ENCODE measurements at places on chromosomes 1 and 21.
A peak's percentile ranks its signal among the peaks of the same experiment; 100 is the strongest.

- DNase-seq, result no peak
These were observed 230.4 kb downstream of the DNM3 start for GRCh38 chr1:172071746-172072145.

- no peak for DNase-seq
These were observed 998.6 kb upstream of the NCAM2 start for GRCh38 chr21:19999369-20000272.

- peak; percentile 24 for DNase-seq
These were observed 31.7 kb downstream of the ELK4 start for GRCh38 chr1:205600085-205600484.

- no peak for DNase-seq
These were observed 29.9 kb downstream of the CHML start for GRCh38 chr1:241610056-241610815.

DNA sequence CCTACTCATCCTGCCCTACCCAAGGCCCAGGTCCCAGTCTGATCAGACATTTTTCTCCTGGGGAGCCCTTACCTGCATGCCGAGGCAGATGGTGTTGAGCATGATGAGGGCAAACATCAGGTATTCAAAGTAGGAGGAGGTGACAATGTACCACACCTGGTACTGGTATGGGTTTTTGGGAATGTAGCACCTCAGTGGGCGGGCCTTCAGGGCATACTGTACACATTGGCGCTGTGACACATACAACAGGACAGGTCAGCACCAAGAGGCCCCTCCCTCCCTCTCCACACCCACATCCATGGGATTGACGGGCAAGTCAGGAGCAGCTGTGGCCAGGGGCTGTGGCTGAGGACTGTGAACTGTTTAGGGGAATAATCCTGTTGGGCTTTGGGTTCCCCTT is 37.1 kb upstream of the KIF21B start:
- no peak for DNase-seq

All from stimulated activated CD4-positive, alpha-beta T cell treated with anti-CD3 and anti-CD28 coated beads, Interleukin-4, amount 100 ng/mL, for 24 hours (primary cell).